ENCODE measurements at places on chromosomes 3 and 15. TPM values are rescaled to one million over a fixed set of nuclear protein-coding genes. Genes with fewer than 3 reads are reported as not detected.

The GREM1 gene
- 0.41 TPM for total RNA-seq

The RETNLB gene
- total RNA-seq = not detected

The ZNF280D gene
- 21.5 TPM for total RNA-seq

The RAB7A gene
- total RNA-seq = 386 TPM

The CDCP1 gene
- 47.8 TPM for total RNA-seq

The BFSP2 gene
- total RNA-seq = 0.67 TPM

The SCAANT1 gene
- total RNA-seq = not detected

The TRPM1 gene
- total RNA-seq = not detected

The TMEM212 gene
- total RNA-seq = not detected

The HRG gene
- not detected for total RNA-seq

The ZBED2 gene
- 0.10 TPM for total RNA-seq

The MYLK gene
- total RNA-seq = 29.7 TPM

The RTP4 gene
- 2.5 TPM for total RNA-seq

The RHOV gene
- total RNA-seq = 4.2 TPM

The ARHGEF26 gene
- 2.0 TPM for total RNA-seq

The EIF4G1 gene
- 798 TPM for total RNA-seq

Measured in Panc1 (cell line).